ENCODE measurements at places on chromosomes 11 and 22.

DNA sequence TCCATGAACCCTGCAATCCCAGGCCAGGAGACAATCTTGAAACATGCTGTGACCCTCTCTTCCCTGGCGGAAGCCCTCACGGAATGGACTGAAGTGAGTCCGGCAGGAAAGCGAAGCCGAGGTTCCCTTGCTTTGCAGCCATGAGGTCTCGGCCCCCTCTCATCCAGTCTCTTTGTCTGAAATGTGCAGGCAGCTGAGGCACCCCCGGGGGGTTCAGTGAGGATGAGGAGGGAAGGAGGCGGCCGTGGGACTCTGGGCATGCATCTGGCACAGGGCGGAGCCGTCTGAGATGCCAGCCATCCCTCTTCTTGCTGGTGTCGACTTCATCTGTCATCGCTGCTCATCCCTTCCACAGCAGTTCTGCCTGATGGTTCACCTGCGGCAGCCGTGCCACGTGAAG, 1485.7 kb downstream of the BRD1 start:
- DNase-seq: no peak

DNA sequence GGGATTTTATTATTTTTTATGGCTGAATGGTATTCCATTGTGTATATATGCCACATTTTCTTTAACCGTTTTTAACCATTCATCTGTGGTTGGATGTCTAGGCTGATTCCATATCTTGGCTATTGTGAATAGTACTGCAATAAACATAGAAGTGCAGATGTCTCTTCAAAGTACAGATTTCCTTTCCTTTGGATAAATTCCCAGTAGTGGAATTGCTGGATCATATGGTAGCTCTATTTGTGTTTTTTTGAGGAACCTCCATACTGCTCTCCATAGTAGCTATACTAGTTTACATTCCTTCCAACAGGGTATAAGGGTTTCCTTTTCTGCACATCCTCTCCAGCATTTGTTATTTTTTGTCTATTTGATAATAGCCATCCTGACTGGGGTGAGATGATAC, 71.9 kb upstream of the SEZ6L start:
- no peak for DNase-seq

GRCh38 chr11:24511511-24511910, 14.7 kb downstream of the LUZP2 start:
- DNase-seq: no peak

- DNase-seq: no peak
These were observed 100.2 kb downstream of the C11orf87 start for GRCh38 chr11:109522116-109522755.

GRCh38 chr11:74311352-74311926, at the start of gene P4HA3:
Gene P4HA3 (minus strand): TSS chr11:74311640. CDS start chr11:74311611, 29 bp downstream.
- peak; percentile 81 for DNase-seq

DNA sequence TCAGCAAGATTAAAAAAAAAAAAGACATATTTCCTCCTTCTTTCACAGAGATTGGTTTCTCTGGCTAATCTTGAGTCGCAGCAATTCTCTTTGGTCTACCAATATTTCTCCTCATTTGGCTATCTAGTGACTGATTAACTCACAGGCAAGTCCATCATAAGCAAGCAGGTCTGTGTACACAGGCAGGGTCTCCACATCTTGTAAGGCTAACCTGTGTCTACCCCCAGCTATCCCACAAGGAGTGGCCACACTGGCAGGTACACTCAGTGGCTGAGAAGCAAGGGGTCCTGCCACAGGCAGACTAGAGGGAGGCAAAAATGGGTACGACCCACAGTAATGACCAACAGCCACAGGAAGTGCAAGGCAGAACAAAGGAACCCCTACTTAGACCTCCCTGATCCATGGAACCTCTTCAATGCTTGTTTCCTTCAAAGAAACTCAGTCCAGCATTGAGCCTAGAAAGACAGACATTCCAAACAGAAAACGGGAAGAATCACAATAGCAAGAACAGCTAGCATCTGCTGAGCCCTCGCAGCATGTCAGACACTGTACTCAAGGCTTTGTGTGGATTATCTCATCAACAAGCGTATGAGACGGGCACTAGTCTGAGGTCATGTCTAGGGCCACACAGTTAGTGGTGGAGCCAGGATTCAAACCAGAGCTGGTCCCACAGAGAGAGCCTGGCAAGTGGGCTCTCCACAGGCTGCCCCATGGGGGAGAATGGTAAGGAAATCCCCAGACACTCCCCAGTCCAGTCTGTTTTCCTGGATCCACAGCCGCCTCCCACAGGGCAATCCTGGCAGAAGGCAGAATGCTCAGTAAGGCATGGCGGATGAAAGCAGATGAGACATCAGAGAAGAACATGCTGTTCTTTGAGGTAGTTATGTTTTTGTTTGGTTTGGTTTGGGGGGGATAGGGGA, 34.3 kb downstream of the PLEKHA7 start:
- no peak for DNase-seq

GRCh38 chr22:43884600-43885318, 7.1 kb downstream of the PNPLA5 start:
- peak; percentile 46 for DNase-seq

GRCh38 chr11:129435499-129436245, 60.0 kb downstream of the BARX2 start:
- no peak for DNase-seq

GRCh38 chr11:5865826-5866225, 8.3 kb upstream of the OR52E8 start:
- DNase-seq: no peak

DNA sequence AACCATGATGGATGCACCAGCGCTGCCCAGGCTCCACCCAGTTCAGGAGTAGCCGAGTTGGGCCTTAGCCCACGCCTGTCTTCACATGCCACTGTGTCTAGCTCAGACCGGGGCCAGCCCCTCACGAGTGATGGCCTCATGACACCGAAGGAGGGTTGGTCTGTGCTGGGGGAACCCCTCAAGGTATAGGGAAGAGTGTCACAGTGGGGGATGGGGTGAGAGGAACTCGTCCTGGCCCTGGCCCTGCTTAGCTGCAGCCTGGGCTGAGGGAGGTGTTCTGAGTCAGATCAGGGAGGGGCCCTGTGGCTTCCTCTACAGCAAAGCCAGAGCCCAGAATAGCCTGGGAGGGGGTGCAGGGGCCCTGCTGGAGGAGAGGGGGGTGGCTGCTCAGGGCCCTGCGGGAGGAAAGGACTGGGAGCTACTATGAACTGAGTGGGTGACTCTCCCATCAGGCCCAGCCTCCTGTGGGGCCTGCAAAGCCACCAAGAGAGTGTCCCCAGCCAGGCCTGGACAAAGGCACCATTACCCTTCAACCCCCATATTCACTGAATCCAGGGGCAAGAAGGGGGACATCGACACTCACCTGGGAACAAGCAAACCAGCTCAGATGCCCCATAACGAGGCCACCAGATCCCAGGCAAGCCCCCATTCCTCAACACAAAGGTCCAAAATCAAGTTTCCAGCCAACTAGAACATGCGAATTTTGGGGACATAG, 41.2 kb downstream of the IGLL5 start:
- peak; percentile 90 for DNase-seq

- no peak for DNase-seq
These were observed 67.2 kb upstream of the SC5D start for GRCh38 chr11:121225382-121225781.

DNA sequence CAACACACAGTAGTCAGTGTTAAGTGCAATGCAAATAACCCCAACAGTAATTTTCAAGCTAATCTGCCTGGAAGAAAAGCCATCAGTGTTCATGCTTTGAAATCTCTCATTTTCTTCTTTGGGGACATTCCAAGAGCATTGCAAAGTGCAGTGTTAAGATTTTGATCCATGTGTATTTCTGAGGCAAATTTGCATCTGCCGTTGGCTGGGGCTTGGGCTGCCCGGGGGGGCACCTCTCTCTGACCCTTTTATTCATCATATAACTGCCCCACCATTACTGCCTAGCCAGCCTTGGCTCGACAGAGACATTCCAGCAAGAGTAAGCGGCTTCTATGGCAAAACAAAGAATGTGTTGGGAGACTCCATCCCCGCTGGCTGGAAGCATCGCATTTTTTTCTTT, 483.5 kb downstream of the BRD1 start:
- DNase-seq: no peak

DNA sequence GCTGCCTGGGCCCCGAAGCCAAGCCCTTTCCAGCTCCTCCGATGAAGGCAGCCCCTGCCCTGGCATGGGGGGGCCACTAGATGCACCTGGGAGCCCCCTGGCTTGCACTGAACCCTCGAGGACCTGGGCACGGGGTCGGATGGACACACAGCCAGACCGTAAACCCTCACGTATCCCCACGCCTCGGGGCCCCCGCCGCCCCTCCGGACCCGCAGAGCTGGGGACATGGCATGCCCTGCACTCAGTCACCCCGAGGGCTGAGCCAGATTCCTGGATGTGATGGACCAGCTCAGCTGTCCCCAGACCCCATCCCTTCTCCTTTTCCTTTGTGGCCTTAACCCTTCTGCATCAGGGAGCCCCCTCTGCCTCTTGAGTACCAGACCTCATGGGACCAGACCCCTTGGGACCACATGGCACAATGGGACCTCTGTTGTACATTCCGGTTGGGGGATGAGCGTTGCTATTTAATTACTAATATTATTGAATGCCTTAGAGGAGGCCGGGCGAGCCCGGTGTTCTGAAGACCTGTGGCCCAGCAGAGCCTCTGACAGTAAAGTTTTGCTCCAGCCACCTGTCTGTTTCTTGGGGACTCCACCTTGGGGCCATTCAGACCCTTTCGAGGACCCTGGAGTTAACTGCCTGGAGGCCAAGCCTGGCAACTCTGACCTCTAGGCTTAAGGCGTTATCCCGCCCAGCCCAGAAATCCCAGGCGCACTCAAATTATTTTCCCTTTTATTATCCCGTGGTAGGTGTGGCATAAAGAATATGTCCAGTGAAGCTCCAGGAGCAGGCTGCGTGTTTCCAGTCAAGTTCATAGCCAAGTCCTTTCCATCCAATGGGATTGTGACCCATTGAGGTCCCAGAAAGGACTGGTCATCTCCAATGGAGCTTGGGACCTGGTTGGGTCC, 3.0 kb downstream of the RASL10A start:
- DNase-seq: no peak

GRCh38 chr22:22714600-22715335, 70.4 kb downstream of the GGTLC2 start:
- DNase-seq: peak; percentile 84

GRCh38 chr11:122737951-122738693, 82.6 kb downstream of the UBASH3B start:
- DNase-seq: peak; percentile 84

DNA sequence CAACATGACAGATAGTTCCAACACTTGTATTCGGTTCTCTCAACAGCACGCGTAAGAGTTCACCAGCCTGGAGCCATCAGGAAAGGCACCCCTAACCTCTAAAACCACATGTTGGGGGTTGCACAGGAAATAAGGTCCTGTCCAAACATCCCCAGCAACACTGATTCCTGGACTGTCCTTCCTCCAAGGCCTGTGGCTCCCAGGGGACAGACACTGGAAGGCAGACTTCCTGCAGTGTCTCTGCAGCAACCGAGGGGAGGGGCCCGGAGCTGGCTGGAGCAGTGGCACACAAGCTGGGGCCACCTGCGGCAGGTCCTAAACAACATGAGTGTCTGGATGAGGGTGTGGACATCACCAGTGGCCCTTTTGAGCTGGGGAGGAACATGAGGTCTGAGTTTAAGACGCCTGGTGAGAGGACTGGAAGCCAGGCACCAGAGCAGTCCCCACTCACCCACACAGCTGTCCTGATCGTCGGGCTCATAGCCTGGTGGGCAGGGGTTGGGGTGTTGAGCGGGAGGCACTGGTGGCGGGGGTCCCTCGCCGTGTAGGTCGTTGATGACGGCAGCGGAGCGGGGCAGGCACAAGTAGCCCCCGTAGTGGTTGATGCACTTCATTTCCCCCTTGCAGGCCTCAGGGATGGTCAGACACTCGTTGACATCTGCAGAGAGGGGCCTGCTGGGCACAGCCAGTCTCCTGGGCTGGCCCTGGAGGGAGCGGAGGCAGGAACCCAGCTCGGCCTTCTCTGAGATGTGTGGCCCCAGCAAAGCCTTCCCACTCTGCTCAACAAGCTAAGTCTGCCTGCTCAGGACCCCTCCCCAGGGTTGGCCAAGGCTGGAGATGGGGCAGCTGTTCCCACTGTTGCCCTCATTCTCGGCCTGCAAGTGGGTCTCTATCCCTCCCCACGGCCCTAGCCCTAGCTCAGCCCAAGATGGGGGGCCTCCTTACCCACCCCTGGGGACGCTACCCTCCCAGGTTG, 1.6 kb downstream of the EFEMP2 start:
- no peak for DNase-seq

All from suppressor macrophage treated with lipopolysaccharide for 1 hour (primary cell).